ENCODE measurements at places on chromosomes 5 and 9.

DNA sequence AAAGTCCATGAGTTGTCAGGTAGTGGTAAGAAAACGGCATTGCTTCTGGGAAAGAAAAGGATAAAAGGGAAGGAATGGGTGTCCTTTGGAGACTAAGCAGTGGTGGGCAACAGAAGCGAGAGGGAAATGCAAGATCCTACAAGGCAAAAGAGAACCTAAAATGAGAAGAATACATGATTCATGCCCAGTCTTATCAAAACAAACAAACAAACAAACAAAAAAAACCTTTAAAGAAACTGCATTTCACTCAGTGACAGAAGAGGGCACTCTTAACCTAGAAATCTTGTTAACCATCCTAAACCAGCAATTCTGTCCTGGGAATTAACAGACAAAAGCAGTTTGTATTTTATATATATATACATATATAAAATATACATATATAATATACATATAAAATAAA is 88.5 kb downstream of the SUSD1 start:
- DNase-seq, result peak; percentile 27

GRCh38 chr9:112891521-112891920 is 845 bp upstream of the SLC46A2 start:
- DNase-seq, result no peak

DNA sequence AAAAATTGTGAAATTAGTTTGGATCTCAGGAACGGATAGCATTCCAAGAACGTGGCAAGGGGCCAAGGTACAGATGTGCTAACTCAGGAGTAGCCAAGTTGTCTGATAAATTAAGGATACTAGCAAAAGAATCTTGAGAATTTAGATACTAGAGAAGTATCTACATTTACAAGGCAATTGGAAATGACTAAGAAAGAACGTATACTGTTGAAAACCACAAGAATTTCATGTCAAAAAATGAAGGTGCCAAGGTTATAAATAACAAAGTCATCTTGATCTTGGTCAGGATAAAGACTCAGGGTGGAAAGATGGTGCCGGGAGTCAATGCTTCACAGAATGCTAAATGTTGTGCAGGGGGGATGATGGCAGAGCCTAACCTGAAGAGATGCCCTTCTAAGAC is 19.2 kb downstream of the CAPSL start:
- DNase-seq, result no peak

GRCh38 chr5:56910210-56910965 is 992 bp downstream of the SETD9 start:
- no peak for DNase-seq

DNA sequence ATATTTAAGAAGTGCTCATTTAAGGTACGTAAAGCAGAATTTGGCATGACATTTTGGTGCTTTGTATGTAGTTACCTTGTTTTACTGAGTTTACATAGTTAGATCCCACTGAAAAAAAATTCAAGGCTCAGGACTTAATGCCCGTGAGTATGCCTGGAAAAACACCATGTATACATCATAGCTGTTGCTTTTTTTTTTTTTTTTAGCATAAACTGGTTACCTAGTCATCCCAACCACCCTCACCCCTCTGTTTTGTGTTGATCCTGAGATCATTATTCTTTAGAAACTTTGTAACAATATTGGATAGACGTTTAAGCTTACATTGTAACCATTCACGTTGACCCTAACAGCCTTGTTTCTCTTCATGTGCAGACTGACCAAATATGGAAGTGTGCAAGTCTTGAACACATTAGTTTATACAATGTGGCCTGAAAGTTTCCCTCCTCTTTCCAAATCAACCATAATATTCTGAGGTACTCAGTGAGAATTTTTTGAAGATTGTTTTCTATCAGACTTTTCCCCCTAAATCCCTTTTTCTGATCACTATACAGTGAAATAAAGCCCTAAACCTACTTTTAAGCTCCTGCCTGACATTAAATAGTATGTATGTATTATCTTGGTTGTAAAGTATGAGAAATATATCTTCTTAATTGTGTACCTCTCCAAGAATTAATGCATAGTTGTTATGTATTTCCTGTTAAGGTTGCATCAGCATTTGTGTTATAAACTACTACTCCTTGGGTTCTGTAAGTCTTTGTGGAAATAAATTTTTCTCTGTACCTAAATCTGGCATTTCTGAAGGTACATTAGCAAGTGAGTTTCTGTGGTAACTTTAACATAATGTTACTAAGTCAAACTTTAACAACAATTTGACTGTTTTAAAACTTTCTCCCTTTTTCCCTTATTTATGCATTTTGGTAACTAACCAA is 4.4 kb downstream of the RABGAP1 start:
- DNase-seq, result no peak

DNA sequence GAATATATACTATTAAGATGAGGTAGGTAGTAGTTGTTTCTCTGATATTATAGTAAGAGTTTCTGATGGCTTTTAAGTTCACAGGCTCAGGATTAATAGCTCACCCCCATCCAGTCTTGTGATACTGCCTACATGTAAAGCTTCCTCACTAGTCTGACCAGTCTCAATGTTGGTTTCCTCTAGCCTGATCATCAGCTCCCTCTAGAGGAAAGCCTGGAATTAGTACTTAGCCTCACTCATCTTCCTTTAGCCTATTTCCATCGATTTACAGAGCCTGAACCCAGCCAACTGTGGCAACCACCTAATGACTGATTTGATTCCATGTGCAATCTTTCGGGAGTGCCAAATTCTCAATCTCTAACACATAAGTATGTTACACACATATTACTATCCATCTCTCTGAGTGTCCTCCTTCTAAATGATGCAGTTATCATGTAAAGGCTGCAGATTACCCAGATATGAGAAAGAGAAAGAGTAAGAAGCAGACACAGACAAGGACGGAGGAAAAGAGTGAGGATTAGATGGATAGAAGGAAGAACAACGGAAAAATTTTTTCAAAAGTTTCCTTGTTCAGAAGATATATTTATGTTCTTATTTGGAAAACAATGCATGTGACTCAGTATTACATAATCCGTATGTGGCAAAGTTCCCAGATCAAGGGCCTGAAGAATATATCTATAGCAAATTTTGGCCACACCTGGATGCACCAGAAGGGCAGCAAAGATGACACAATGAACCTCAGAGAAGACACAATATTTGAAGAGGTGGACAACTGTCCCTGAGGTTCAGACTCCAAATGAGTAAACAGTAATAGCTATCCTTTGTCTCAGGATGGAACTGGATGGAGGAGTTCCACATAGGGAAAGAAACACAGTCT is 333.7 kb downstream of the ELAVL2 start:
- DNase-seq, result peak; percentile 58

DNA sequence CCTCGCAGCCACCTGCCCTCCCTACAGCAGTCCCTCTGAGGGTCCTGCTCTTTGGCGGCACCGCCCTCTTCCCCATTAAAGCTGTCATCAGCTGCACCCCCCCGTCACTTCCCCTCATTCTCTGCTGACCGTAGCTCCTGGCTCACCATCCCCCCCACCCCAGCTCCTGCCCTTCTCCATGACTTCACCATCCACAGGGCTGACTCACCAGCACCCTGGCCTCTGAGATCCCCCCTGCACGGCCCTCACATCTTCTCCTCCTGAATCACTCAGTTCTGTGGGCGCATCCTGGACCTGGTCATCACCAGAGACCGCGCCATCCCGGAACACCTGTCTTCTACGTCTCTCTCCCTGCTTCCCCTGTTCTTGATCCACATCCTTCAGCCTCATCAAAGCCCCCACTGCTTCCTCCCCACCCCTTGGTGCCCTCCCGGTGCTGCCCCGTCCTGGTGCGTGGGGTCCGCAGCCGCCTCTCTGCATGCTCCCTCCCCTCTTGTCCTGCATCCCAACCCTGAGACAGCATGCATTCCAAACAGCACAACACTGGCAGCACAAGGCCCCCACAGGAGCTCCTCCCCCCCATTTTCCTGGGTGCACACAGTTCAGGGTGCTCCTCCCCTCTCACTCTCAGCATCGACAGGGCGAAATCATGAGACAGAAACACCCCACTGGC is 12.9 kb downstream of the FLT4 start:
- no peak for DNase-seq

- DNase-seq, result no peak
Measured at GRCh38 chr5:32934529-32934928, 223.4 kb downstream of the NPR3 start.

GRCh38 chr5:44574678-44575077 is 185.5 kb upstream of the FGF10 start:
- no peak for DNase-seq

GRCh38 chr9:33101104-33101951 is 24.9 kb upstream of the SMU1 start:
- DNase-seq, result no peak

DNA sequence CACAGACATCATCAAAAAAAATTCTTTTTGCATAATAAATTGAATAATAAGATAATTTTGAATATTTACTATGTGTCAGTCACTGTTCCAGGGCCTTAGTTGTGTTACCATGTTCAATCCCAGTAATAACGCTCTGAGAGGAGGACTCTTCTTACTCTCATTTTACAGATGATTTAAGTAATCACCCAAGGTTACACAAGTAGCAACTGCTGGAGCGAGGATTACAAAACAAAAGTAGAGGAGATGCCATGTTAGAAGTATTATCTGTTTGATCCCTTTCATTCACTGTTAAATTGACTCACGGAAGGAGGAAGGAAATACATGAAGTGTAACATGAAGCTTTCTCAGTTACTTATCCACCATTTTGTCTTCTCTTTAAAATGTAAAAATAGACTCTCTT is 412.8 kb downstream of the NFIB start:
- DNase-seq, result no peak

- DNase-seq, result peak; percentile 3
Measured at GRCh38 chr5:1414311-1415058, 30.8 kb downstream of the SLC6A3 start.
